ENCODE measurements at places on chromosomes 1 and 21.
A peak's percentile ranks its signal among the peaks of the same experiment; 100 is the strongest.

- DNase-seq = no peak
Measured at GRCh38 chr21:33780631-33781030, 135.0 kb downstream of the ATP5PO start.

DNA sequence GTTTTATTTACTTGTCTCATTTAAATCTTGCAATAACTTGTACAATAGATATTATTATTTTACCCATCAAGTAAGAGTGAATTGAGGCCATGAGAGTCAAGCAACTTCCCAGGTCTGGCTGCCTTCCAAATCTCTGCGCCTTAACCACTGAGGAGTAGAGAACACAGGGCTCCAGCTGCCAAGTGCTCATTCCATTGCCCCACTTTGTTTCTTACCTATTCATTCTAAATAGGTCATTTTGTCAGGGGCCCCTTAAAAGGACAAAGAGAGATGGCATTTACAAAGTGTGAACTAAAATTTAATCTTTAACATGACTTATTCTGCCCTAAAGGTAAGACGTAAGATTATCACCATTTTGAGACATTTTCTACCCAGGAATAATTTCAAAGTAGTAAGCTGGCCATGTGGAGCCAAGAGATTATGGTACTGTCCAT, 3.5 kb downstream of the PPP1R15B start:
- no peak for DNase-seq

GRCh38 chr1:36609241-36610027, 126.7 kb upstream of the CSF3R start:
- no peak for DNase-seq

DNA sequence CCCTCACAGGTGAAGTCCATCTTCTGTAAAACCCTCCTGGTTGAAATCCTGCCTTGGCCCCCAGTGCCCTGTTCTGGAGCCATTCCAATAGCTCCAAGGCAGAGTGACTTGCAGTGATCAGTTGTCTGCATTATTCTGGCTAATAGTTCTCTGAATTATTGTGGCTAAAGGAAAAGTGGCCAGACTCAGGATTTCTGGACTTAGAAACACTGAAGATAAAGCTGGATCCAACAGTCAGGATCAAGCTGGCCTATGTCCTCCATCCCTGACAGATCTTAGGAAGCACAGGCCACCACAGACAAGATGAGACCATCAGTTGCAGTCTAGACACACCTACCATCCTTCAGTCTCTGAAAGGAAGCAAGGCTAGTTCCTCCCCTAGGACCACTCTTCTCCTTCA, 801 bp upstream of the C2CD4D start:
- DNase-seq = no peak

DNA sequence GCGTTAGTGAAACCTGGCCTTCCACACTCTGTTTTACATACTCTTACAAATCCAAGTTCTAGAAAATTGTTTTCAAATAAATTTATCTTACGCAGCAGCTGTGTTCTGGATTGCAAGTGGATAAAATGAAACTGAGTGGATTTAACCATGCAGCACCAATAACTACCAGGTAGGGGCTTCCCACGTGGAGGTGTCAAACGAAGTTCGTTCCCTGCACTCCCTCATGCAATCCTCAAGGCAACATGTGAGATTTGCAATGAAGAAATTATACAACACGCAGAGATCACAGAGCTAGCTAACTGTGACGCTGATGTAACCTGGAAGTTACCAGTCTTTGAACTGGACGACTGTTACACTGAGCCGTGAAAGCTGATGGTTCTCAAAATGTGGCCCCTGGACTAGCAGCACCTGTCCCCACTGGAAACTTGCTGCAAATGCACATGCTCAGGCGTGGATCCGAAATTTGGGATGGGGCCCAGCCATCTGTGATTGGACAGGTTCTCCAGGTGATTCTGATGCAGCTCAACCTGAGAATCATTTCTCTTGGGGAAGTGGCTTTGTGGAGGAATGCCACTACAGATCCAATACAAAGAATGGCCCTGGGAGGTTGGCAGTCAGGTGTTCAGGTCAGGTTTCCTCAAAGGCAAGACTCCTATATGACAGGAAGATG, 36.3 kb downstream of the RSPH1 start:
- DNase-seq = no peak

GRCh38 chr1:59999746-60000145, 73.2 kb upstream of the CYP2J2 start:
- DNase-seq = no peak

DNA sequence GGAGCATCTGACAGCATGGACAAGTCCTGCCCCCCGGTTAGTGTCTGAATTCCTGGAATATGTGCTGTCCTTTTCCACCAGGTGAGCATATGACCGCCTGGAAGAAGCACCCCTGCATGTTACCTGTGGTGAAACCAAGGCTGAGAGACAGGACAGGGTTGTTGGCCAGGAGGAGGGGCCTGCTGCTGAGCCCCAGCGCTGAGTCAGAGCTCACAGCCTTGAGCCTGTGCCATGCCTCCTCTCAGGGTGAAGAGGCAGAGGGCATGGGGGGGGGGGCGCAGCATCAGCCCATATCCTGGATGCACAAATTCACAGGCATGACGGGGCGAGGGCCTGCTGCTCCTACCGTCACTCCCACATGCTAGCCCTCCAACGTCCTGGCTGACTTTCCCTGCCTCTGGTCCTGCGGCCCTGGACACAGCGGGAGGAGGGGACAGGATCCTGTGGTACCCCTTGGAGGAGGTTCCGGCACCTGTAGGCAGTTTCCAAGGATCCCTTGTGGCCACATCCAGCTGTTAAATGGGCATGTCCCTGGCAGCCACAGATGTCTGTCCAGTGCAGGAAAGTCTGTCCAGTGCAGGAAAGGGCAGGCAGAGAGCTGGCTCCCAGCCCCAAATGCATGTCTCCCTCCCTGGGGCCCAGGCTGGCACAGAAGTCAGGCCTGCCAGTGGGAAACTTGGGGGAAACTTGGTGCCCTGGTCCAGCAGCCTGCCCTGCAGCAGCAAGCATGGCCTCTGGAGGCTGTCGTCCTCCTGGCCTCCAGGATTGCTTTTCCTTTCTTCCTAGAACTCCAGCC, 23.9 kb downstream of the TTC34 start:
- no peak for DNase-seq

DNA sequence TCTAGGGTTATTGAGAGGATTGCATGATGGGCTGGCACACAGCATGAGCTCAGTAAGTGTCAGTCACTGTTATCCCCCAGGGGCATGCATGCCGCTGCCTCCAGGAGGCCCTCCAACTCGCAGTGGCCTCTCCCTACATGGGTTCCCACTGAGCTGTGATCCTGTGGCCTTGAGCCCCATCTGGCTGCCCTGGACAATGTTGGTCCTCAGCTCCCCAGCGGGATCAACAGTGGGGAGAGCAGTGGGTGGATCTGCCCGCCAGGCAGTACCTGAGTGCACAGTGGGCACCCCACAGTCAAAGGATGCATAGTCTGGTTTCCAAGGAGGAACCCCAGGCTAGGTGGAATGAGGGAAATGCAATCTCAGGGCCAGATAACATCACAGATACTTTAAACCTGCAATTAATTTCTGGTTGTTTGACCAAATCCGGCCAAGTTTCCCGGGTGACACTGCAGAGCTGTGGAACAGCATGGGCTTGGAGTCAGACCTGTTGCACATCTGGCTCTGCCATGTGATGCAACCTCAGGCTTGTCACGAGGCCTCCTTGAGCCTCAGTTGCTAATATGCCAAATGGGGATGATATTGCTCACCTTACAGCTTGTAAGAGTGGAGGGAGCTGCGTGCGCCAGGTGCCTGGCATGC, 9.3 kb downstream of the PADI3 start:
- DNase-seq = no peak

- no peak for DNase-seq
Measured at GRCh38 chr1:165698761-165699052, 345 bp upstream of the ALDH9A1 start.

DNA sequence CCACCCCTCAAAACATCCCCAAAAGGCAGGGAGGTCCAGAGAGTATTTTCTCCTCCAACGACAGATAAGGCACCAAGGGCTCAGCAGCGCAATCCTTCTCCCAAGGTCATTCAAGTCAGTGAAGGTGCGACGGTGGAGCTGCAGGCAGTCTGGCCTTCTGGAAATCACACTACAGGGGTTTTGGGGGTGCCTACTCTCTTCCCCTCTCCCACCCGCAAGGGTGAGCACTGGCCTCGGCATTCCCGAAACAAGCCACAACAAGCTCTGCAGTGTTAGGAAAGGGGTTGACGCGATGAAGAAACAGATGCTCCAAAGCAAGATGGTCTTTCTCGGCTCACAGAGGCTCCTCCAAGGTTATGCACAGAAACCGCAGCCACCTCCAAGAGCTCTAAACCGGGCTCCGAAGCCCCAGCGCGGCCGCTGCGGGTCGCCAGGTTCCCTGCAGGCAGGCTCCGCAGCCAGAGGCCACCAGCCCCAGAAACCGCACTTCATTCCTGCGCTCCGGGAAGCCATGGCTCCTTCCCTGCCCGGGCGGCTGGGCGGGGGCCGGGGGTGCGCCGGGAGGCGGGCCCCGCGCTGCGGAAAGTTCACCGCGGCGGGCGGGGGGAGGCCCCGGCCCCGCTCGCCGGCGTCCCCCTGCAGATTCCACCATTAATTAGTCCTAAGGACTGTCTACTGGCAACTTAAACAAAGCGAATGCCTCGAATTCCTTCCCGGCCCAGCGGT, 1.1 kb downstream of the LUZP1 start:
- no peak for DNase-seq

GRCh38 chr1:209505044-209505443, 78.5 kb upstream of the CAMK1G start:
- DNase-seq = no peak

- DNase-seq = peak; percentile 23
Measured at GRCh38 chr1:222095606-222096475, 354.0 kb upstream of the DUSP10 start.

GRCh38 chr21:46100906-46101305, 3.0 kb downstream of the COL6A2 start:
- no peak for DNase-seq

GRCh38 chr1:14113841-14114567, 414.0 kb downstream of the PRDM2 start:
- no peak for DNase-seq

DNA sequence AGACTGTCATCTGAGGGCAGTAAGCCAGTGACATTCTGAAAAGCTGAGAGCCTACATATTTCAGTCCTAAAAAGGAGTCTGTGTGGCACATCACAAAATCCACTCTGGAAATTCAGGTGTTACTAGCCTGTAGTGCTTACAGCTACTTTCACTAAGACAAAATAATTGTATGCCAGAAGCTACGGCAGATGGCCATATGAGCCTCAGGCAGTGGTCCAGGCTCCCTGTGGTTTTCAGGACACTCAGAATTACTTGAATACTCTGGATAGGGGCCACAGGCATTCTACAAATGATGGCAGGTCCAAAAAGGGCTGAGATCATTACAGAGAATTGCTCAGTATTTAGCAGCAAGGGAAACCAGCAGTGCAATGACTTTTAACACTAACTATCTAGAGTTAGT, 527.1 kb downstream of the MRPL39 start:
- DNase-seq = no peak

- DNase-seq = no peak
Measured at GRCh38 chr1:89974256-89974655, 20.7 kb upstream of the ZNF326 start.

DNA sequence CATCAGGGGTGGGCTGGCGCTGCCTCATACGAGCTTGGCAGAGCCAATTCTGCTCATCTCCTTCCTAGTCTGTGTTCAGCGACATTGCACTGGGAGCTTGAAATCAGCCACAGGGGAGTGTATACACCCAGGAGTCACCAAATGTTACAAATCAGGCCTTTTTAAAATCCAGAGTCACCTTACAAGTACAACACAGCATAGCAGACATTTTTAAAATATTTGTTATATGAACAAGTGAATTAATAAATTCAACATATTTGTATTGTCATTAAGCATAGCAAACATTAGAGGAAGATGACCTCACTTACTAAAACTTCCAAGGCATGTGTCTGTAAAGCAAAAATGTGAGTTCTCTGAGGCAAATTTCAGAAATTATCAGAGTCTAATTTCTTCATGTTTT, 210.0 kb downstream of the HLX start:
- DNase-seq = no peak

- DNase-seq = no peak
Measured at GRCh38 chr1:10824821-10825540, 28.5 kb upstream of the CASZ1 start.

DNA sequence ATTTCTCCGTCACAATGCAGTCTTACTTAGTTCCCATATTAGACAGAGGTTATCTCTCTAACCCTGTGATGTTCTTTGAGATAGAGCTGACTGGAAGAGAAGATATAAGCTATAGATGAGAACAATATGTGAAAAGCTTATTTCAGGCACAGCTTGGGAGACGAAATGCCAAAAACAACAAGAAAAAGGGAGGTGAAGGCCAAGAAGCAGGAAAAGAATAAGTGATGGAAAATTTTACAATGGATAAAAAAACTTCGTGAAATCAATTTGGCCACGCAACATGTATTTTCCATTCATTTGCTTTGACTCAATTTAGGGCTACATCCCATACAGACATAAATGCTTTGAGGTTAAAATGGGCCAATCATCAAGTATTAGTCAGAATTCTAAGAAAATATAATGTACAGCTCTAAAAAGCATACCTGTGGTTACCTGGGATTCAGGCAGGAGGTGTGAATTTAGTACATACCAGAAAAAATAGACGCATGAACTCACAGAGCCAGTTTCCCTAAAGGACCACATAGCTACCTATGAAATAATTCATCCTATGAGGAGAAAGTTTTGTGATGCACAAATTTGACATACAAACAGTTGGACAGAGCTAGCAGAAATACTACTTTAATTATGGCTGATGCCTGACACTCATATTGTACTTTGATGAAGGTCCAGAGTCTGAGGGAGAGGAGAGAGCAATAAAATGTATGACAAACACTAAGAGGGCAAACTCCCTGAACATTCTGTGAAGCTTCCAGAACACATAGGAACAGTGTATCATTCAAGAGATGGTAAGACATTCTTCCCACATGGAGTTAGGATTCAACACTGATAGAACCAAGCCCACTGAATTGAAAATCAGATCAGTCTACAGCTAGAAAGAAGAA, 12.1 kb downstream of the RGS1 start:
- no peak for DNase-seq

- no peak for DNase-seq
Measured at GRCh38 chr1:9419369-9420041, 119.8 kb upstream of the SLC25A33 start.

DNA sequence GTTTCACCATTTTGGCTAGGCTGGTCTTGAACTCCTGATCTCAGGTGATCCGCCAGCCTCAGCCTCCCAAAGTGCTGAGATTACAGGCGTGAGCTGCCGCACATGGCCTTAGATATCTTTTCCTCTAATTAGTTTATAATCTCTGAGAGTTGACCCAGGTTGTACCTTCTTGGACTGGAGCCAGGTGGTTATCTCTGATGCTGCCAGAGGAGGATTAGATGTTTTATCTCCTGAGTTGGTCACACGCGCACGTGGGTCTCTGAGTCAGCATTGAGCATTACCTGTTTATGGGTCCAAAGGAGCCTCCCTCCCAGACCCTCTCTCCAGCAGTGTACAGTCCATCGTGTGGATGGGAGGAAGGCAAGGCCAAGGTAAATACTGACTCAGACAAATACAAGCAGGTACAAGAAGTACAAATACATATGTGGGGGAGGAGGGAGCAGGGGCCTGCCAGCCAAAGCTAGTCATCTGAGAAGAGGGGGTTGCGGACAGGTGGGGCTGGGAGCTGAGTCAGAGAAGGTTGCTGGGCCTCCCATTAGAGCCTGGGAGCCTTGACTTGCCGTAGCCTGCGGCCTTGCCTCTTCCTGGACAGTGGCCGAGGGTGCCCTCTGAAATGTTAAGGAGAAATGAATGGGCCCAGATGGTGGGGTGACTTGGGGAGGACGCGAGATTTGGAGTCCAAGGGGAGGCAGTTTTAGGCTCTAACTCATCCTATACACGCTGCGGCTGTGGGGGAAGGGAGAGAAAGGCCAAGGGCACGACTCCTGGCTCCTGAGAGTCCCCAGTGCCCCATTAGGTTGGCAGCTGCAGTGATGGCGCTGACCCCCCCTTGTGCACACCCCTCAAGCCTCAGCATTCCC, 13.1 kb downstream of the IL6R start:
- DNase-seq = no peak
